ENCODE measurements at places on chromosomes 5 and 9. TPM values are rescaled to one million over a fixed set of nuclear protein-coding genes. Genes with fewer than 3 reads are reported as not detected.

DNA sequence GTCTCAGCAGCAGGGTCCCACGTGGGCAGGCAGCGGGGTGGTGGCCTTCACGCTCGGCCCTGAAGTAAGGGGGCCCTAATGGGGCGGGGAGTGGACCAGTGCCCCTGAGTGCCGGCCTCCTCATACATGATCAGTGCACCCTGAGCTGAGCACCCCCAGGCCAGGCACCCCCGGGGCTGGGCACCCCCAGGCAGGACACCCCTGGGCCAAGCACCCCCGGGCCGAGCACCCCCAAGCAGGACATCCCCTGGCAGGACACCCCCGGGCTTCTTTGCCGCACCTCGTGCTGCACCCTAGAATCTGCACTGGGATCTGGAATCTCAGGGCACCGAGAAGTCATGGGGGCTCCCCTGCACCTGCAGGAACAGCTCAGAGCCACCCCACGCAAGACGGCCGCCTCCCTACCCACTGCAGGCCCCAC is 51.4 kb downstream of the EXD3 start:
- H3K27ac ChIP-seq, result no peak overlapping the region
- no peak overlapping the region for H3K4me3 ChIP-seq
- no peaks in the 10 kb centered on the region for H3K27me3 ChIP-seq
- peaks cover 5% of the 10 kb centered on the region for H3K36me3 ChIP-seq
- no peaks in the 10 kb centered on the region for H3K4me1 ChIP-seq
- no peak for DNase-seq

- no peaks in the 10 kb centered on the region for H3K36me3 ChIP-seq
- no peaks in the 10 kb centered on the region for H3K27me3 ChIP-seq
- H3K27ac ChIP-seq, result no peak overlapping the region
- H3K4me1 ChIP-seq, result no peaks in the 10 kb centered on the region
- H3K4me3 ChIP-seq, result no peak overlapping the region
These were observed 115.4 kb downstream of the OXCT1 start for GRCh38 chr5:41754857-41755256.

GRCh38 chr5:53877243-53877642 is 316.8 kb downstream of the NDUFS4 start:
- no peak overlapping the region for H3K27ac ChIP-seq
- H3K36me3 ChIP-seq, result no peaks in the 10 kb centered on the region
- no peaks in the 10 kb centered on the region for H3K4me1 ChIP-seq

DNA sequence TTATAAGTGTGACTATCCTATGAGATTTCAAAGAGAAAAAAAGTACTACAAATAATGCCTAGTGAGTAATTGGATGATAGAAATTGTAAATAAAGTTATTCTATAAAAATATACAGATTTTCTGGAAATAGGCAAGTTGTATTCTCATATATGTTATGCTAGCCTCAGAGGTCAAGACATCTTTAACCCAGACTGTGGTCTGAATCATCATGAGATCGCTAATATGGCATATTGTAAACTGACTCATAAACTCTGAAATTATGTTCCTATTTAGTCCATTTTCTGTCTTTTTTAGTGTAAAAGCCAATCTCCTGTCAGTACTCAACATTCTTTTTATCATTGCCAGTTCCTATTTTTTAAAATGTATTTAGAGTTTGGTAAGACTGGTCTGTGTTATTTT is 14.2 kb downstream of the LOX start:
- no peak overlapping the region for H3K4me3 ChIP-seq
- H3K36me3 ChIP-seq, result peaks cover 4% of the 10 kb centered on the region
- no peak overlapping the region for H3K27ac ChIP-seq
- H3K27me3 ChIP-seq, result no peaks in the 10 kb centered on the region
- no peak for DNase-seq

- peaks cover 66% of the 10 kb centered on the region for H3K36me3 ChIP-seq
- peaks cover 94% of the 10 kb centered on the region for H3K4me1 ChIP-seq
- DNase-seq, result no peak
- no peak overlapping the region for H3K4me3 ChIP-seq
- no peaks in the 10 kb centered on the region for H3K27me3 ChIP-seq
These were observed 8.3 kb upstream of the CXXC5 start for GRCh38 chr5:139639619-139640380.

DNA sequence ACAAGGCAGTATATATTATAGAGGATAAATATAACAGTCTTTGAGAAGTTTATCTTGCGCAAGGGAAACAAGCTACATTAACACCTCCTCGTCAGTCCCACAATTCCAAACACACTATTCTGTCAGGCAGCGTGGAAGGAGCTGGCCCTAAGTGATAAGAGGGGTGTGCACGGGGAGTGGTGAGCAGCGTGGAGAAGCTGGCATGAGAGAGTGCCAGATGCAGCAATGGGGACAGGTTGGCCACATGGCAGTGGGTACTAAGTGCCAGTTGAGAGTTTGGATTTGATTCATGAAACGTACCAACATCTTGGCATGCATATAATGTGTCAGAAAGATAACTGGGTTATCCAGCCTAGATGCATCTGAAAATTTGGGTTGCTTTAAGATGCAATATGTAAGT is 460.2 kb downstream of the ICE1 start:
- no peak overlapping the region for H3K4me3 ChIP-seq
- DNase-seq, result no peak
- peaks cover 12% of the 10 kb centered on the region for H3K27me3 ChIP-seq
- no peak overlapping the region for H3K27ac ChIP-seq

DNA sequence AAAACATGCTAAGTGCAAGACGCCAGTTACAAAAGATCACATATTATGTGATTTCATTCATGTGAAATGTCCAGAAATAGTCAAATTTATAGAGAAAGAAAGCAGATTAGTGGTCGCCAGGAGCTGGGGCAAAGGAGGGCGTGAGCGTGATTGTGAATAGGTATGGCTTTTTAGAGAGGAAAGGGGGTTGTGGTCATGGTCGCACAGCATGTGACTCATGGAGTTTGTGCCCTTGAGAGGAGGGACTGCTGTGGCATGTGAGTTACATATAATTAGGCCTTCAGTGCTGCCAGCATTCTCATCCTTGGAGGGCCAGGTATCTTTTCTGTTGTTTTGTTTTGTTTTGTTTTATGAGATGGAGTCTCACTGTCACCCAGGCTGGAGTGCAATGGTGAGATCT is 21.2 kb upstream of the MARCHF6 start:
- peaks cover 10% of the 10 kb centered on the region for H3K36me3 ChIP-seq
- no peaks in the 10 kb centered on the region for H3K4me1 ChIP-seq
- H3K27ac ChIP-seq, result no peak overlapping the region
- H3K4me3 ChIP-seq, result no peak overlapping the region
- H3K27me3 ChIP-seq, result peaks cover 56% of the 10 kb centered on the region
- no peak for DNase-seq

DNA sequence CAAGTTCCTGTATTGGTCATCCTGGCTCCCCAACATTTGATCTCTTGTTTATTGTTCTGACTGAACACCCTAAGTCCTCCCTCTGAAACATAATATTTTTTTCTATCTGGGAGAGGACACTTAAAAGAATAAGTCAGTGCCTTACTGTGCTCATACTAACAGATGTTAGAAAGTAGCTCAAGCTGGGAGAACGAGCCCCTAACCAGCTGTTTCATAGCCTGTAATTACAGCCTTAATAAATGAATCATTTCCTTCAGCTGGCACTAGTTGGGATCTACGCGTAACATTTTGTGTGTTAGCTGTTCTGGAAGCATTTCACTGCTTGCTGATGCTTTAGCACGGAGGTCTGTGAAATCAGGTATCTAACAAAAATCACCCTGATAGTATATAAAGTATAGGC is 345.9 kb upstream of the RIOK2 start:
- DNase-seq, result no peak
- peaks cover 14% of the 10 kb centered on the region for H3K4me1 ChIP-seq
- H3K27ac ChIP-seq, result no peak overlapping the region
- no peak overlapping the region for H3K4me3 ChIP-seq
- no peaks in the 10 kb centered on the region for H3K27me3 ChIP-seq

GRCh38 chr5:31410089-31410488 is 121.8 kb downstream of the DROSHA start:
- H3K27ac ChIP-seq, result no peak overlapping the region
- peaks cover 8% of the 10 kb centered on the region for H3K36me3 ChIP-seq
- H3K4me3 ChIP-seq, result no peak overlapping the region
- H3K27me3 ChIP-seq, result no peaks in the 10 kb centered on the region
- peaks cover 12% of the 10 kb centered on the region for H3K4me1 ChIP-seq

DNA sequence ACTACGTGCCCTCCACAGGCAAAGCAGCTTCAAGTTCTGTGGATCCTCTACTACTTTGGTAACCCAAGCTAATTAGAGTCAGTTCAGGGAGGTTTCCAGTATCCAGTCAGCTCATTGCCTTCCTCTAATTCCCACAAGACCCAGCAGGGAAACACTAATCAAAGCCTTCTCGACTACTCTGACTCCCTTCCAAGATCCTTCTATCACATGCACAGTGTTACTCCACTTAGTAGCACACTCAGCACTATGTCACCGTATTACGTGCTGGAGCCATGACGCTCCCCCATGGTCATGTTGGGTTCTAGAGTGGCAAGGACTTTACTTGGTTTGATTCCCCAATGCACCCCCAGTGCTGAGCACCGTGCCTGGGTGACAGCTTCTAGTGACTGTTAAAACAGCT is 53.0 kb downstream of the DCP2 start:
- H3K27me3 ChIP-seq, result no peaks in the 10 kb centered on the region
- no peaks in the 10 kb centered on the region for H3K4me1 ChIP-seq
- no peak for DNase-seq
- H3K36me3 ChIP-seq, result peaks cover 12% of the 10 kb centered on the region

- no peak overlapping the region for H3K27ac ChIP-seq
- peaks cover 13% of the 10 kb centered on the region for H3K4me1 ChIP-seq
- DNase-seq, result no peak
- H3K27me3 ChIP-seq, result no peaks in the 10 kb centered on the region
- H3K4me3 ChIP-seq, result no peak overlapping the region
These were observed 63.6 kb downstream of the FRMD3 start for GRCh38 chr9:83474631-83475030.

DNA sequence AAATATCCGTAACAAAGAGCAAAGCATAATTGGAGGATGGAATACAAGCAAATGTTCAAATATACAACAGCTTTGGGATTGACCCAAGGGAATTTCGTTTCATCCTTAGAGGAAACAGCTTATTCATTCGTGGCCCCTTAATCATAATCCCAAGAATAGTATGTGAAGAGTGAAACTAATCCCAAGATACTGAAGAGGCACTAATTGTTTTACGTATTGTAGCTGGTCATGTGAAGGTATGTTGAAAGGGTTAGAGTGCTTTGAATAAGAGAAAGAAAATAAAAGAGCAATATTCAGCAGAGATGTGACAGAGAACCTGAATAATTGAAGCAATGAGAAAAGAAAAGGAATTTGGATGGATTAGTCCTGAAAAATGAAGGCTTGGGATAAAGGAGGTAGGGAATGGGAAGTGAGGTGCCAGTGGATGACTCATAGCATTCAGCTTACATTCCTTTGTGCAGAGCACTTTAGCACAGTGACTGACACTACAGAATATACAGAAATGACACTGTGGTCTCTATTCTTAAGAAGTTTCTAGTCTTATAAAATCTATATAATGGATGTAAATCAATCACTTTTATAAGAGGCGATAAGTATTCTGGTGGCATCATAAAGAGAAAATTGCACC is 221.9 kb downstream of the TLR4 start:
- no peaks in the 10 kb centered on the region for H3K27me3 ChIP-seq
- no peaks in the 10 kb centered on the region for H3K36me3 ChIP-seq
- no peak for DNase-seq
- H3K27ac ChIP-seq, result no peak overlapping the region
- H3K4me1 ChIP-seq, result no peaks in the 10 kb centered on the region

DNA sequence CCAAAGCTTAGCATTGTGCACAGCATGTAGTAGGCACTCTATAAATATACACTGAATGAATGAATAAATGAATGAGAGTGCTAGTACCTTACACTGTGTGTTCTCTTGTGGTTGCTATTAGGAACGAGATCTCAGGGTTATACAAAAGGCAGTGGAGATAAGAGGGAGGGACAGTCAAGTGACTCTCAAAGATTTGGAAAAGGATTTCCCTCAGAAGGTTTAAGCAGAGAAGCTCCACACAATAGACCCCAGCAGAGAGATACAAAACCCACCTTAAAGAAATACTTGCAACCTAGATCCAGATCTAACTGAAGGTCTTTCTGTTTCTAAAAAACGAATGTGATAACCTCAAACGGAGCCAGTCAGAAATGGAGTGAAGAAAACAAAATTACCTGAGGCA is 11.8 kb upstream of the EFNA5 start:
- H3K4me1 ChIP-seq, result no peaks in the 10 kb centered on the region
- no peak overlapping the region for H3K27ac ChIP-seq
- no peak for DNase-seq
- no peaks in the 10 kb centered on the region for H3K27me3 ChIP-seq

GRCh38 chr5:139651043-139651834 is 3.1 kb downstream of the CXXC5 start:
- H3K27ac ChIP-seq, result peak overlapping the region; percentile 32
- peak; percentile 67 for DNase-seq
- H3K4me1 ChIP-seq, result peaks cover 67% of the 10 kb centered on the region
- no peaks in the 10 kb centered on the region for H3K27me3 ChIP-seq
- peak overlapping the region; percentile 99 for H3K4me3 ChIP-seq

- peaks cover 27% of the 10 kb centered on the region for H3K36me3 ChIP-seq
- peak overlapping the region; percentile 91 for H3K4me3 ChIP-seq
- H3K27me3 ChIP-seq, result no peaks in the 10 kb centered on the region
- peaks cover 20% of the 10 kb centered on the region for H3K4me1 ChIP-seq
- peak overlapping the region; percentile 69 for H3K27ac ChIP-seq
These were observed 599 bp upstream of the MOCS2 start for GRCh38 chr5:53110156-53110555.

- peaks cover 35% of the 10 kb centered on the region for H3K4me1 ChIP-seq
- peaks cover 30% of the 10 kb centered on the region for H3K36me3 ChIP-seq
- H3K4me3 ChIP-seq, result peak overlapping the region; percentile 99
- DNase-seq, result no peak
These were observed 716 bp upstream of the OTULIN start for GRCh38 chr5:14663734-14664269.

GRCh38 chr5:140595538-140596300 is 31.1 kb downstream of the SLC35A4 start:
- peak overlapping the region; percentile 0 for H3K27ac ChIP-seq
- peak; percentile 63 for DNase-seq
- H3K4me3 ChIP-seq, result no peak overlapping the region
- no peaks in the 10 kb centered on the region for H3K36me3 ChIP-seq

DNA sequence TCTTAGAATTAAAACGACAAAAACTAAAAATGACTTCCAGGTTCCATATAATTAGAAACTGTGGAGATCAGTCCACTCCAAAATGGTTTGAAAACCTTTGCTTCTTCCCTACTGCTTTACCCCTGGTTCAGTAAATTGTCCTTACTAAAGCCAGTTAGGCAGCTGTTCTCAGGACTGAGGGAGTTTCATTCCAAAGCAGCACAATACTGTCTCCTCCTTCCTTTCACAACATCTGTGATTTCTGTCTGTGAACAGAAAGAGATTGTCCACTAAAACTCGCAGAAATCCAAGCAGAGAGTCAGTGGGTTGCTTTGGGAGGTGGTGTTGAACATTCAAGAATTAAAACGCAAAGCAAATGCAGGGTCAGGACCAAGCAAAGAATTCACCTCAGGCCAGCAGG is 740.8 kb upstream of the ZNF608 start:
- DNase-seq, result no peak
- H3K4me1 ChIP-seq, result peaks cover 31% of the 10 kb centered on the region
- H3K36me3 ChIP-seq, result no peaks in the 10 kb centered on the region
- no peaks in the 10 kb centered on the region for H3K27me3 ChIP-seq

The MARVELD2 gene
- 40.9 TPM for total RNA-seq

The COL15A1 gene
- total RNA-seq, result not detected

The PRUNE2 gene
- total RNA-seq, result not detected

The ADAMTS2 gene
- not detected for total RNA-seq

The GMCL2 gene
- total RNA-seq, result not detected

The MCIDAS gene
- total RNA-seq, result 4.4 TPM

The SEMA4D gene
- total RNA-seq, result 23.3 TPM

The ISCA1 gene
- total RNA-seq, result 12.5 TPM

The RMRP gene
- total RNA-seq, result 8,471 TPM

The PRELID2 gene
- total RNA-seq, result 33.2 TPM

The ZBTB26 gene
- 6.7 TPM for total RNA-seq

The GCNT4 gene
- total RNA-seq, result 4.5 TPM

The INSL6 gene
- total RNA-seq, result not detected

The DBH gene
- total RNA-seq, result not detected

The PCDHA7 gene
- 0.95 TPM for total RNA-seq

The PCDHGB6 gene
- 13.4 TPM for total RNA-seq

The SHC3 gene
- total RNA-seq, result 2.3 TPM
